ENCODE measurements at places on chromosomes 2 and 18.

- DNase-seq = no peak
These were observed 2.4 kb downstream of the ALKAL2 start for GRCh38 chr2:285531-285930.

DNA sequence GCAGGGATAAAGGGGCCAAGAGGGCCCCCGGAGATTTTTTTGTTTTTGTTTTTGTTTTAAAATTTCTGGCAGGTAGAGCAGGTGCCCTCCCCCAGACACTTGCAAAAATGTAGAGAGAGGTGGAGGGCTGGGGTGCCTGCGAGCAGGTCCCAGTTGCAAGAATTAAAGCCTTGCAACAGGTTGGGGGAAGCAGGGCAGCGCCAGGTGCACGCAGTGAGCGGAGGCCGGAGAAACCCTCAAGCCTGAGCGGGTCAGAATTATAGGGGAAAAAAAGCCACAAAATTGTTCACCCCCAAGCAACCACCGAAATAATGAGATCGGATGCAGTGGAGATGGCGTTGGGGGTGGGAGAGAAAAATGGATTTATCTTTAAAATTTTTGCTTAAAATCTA, 527 bp downstream of the IGFBP5 start:
- DNase-seq = no peak

- no peak for DNase-seq
These were observed 45.3 kb upstream of the PDK1 start for GRCh38 chr2:172510548-172510947.

- no peak for DNase-seq
These were observed 266.9 kb downstream of the DYSF start for GRCh38 chr2:71720283-71720560.

GRCh38 chr2:236935083-236935482, 150.6 kb upstream of the COPS8 start:
- DNase-seq = no peak

DNA sequence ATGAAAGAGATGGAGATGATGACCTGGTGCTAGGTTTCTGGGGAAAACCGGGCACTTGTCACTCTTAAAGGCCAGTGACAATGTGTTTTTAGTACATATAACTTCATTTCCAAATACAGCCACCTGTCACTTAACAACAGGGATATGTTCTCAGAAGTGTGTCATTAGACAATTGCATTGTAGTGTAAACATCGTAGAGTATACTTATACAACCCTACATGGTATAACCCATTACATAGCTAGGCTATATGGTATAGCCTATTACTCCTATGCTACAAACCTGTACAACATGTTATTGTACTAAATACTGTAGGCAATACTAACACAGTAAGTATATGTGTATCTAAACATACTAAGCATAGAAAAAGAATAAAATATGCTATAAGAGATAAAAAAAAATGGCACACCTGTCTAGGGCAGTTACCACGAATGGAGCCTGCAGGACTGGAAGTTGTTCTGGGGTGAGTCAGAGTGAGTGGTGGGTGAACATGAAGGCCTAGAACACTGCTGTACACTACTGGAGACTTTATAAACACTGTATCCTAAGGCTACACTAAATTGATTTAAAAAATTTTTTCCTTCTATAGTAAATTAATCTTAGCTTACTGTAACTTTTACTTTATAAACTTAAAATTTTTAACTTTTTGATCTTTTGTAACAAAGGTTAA, 123.2 kb downstream of the THADA start:
- no peak for DNase-seq

DNA sequence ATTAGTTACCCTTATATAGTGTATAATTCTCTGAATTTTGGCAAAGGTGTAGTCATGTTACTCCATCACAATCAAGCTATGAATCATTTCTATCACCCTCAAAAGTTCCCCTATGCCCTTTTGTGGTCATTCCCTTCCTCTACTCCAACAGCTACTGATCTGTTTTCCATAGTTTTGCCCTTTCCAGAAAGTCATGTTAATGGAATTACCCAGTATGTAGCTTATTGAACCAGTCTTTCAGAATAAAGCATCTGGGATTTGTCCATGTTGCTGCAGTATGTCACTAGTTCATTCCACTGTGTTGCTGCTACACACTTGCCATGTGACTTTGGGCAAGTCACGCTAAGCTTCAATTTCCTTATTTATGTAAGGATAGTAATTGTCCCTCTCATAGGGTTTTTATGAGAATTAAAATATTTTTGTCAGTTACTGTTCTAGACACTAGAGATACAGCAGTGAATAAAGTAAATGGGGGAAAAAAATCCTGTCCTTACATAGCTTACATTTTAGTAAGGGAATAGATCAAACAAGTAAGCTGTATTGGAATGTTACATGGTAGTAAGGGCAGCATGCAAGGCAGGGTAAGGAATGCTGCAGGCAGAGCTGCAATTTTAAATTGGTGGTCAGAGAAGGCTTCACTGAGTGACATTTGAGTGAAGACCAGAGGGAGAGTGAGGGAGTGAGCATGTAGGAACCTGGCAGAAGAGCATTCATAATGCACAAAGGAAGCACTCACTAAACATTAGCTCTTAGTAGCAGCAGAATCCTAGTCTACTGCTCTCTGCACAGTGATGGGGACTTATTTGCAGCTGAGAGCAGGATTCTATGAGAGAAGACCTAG, 80.3 kb upstream of the TSPYL6 start:
- no peak for DNase-seq

- no peak for DNase-seq
These were observed 40.7 kb upstream of the CCDC150 start for GRCh38 chr2:196598846-196599245.

DNA sequence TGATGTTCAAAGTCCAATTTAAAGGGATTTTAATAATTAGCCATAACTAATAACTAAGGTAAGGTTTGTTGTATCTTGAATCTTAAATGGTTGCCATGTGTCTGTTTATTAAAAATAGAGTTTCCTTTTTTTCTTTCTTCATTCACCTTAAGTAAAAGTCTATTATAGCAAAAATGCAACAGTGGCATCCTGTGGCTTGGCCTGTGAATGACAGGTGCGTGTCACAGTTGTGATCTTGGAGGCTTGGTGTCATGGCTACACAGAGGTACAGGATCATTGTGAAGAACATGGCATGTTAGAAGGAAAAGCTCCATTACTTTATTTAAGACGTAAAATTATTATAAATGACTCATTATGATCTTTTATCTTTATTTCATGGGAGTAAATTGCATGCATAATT, 246.1 kb downstream of the BCL2 start:
- no peak for DNase-seq

DNA sequence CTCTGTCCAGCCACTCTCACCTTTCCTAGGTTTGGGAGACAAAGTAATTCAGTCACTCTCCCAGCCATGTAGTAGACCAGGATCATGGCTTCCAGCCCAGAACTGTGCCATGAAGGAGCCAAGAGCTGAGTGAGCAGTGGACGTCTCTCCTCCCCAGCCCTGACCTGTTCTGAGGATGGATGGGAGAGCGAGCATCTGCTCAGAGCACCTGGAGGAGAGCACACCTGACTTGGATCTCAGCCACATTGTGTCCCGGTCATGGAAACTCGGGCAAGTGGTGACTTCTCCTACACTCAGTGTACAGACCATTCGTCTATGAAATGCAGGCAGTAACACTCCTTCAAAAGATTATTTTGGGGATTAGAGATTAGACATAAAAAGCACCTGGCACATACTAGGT, 299.7 kb downstream of the TNS1 start:
- DNase-seq = no peak

DNA sequence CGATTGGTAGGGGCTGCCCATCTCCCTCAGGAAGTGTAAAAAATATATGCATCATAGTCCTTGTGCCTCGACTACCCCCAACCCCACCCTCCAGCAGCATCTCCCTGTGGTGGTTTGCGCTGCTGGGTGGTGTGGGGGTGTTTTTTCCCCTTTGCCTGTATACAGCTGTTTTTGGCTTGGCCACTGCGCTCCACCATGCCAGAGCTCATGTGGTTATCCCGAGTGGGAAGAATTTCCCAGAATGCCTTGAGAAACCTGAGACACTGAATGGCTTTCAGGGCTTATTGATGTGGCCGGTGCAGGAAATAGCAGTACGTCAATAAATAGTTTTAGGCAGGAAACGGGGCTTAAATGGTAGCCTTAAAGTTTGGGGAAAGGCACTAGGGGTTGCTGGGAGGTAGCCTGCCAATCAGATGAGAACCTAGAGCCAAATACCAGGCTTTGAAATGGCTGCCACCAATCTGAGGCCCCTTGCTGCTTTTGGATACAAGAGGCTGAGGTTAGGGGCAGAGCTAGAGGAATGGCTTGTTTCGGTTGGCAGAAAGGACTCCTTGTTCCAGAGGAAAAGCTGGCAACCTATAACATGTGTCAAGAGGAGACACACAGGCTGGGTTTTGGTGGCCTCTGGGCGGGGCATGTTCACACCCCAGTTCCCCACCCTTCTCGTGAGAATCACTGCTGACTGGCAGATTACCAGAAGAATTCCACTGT, 144.1 kb downstream of the SMAD7 start:
- no peak for DNase-seq

GRCh38 chr2:233082222-233082930, 22.2 kb downstream of the INPP5D start:
- DNase-seq = no peak

DNA sequence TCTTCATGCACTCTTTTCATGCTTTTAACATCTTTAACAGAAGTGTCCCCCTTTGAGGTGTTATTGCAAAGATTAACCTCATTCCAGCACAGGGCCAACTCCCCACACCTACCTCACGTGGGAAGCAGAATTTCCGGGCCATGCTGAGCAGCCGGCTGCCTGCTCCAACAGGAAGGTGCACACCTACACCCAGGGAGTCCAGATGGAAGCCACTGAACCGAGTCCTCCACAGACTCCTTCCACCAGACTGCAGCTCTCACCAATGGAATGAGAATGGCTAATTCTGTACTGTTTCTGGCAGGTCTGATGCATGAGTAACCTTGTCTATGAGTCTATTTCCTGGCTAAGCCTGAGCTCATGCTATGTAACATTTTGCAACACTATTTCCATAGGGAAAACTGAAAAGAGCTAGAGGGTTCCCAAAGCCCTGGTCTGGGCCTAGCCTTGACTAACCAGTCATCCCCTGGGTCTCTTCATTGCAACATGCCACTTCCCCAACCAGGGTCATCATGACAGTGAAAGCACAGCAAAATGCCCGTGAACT, 11.0 kb downstream of the ERFE start:
- DNase-seq = no peak

- DNase-seq = no peak
These were observed 153.6 kb downstream of the HRH4 start for GRCh38 chr18:24613896-24614640.

DNA sequence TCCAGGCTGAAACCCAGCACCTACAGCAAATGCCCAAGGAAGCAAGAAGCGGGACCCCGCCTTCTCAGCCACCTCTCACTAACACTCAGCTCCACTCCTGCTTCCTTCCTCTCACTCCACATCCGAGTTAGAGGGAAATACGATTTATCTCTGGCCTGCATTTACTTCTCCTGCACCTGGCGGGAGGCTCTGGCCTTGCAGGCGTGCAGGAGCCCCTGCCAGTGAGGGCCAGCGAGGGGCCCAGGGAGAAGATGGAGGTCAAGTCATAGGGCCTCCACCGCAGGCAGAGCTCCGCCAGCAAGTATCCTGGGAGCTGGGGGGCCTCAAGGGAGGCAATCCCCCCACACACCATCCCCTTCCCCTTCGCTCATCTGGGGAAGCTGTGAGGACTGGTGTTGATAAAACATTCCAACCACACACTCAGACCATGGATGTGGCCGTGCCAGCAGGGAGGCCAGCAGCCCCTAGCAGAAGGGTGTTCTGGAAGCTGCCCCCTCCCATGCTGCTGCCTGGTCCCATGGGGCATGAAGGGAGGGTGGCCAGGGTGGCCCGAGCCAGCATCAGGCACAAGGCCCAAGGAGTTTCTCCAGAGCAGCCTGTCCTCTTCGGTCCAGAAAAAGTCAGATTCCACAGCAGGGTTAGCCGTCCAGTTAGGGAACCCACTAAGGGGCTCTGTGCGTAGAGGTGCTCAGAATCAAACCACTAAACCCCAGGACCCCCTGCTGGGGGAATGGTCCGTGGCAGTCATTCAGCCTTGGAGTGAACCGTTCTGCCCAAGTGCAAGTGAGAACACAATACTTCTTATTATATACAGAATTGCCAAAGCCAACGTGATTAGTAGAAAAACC, 91.2 kb downstream of the HDAC4 start:
- no peak for DNase-seq

- no peak for DNase-seq
These were observed 70.7 kb downstream of the SPOPL start for GRCh38 chr2:138572318-138572717.

- no peak for DNase-seq
These were observed 26.9 kb upstream of the INSIG2 start for GRCh38 chr2:118061135-118061955.

DNA sequence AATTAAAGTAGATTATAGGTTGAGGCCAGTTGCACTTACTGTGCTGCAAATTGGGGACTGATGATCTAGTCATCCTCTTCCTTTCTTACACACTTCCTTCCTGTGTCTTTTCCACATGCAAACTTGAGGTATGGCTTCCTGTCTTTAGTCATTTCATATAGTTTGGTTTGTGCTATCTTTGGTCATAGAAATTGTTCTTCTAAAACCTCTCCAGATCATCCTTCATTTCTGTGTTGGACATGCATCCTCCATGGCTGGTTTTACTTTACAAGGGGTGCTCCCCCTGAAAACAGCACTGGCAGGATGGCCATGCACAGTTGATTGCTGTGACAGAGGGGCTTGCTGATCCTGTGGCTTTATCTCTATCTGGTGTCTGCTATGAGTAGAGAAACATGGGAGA, 36.5 kb downstream of the MGAT5 start:
- DNase-seq = no peak

DNA sequence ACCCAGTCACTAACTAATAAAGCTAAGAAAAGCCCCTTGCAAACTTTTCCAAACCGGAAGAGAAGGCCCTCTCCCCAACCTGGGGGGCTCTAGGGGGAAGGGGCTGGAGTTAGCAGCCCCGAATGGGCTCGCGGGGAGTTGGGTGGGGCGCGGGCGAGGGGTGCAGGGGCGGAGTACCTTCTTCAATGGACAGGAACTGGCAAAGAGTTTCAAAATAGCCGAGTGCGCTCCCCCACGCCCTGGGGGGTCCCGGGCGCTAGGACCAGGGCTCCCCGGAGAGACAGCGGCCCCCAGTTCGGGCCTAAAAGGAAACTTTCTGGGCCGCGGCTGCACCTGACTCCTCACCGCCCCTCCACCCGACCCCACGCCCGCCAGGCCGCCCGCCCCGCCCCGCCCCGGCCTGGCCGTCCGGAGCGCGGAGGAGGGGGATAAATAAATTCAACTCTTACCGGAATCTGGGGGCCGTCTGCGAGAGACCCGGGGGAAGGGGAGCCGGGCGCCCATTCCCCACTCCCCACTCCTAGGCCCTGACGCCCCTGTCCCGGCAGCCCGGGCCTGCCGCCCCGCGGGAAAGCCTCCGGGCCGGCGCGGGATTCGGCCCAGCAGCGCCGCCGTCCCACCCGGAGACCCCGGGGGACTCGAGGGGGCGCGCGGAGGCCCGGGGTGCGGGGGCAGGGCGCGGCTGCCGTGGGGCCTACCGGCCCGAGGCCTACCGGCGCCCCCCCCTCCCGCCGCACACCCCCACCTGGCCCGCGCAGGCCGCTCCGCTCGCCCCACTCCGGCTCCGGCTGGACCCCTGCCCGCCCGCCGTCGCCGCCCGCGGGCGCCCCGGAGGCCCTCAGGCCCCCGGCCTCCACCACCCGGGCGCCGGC, 868 bp downstream of the INO80D start:
- DNase-seq = no peak

GRCh38 chr18:79776674-79777073, 21.1 kb upstream of the KCNG2 start:
- DNase-seq = no peak

- no peak for DNase-seq
These were observed 79.3 kb upstream of the TGFA start for GRCh38 chr2:70632966-70633365.

All from stimulated activated CD4-positive, alpha-beta T cell treated with anti-CD3 and anti-CD28 coated beads, Interleukin-15, amount 100 ng/mL, for 48 hours (primary cell).